Tibial artery (tissue), 4 donors: ENCODE measurements at places on chromosomes 1 and 21.
A peak's percentile ranks its signal among the peaks of the same experiment; 100 is the strongest.

GRCh38 chr1:101344745-101345144 lies 107.9 kb downstream of the S1PR1 start:
- no peak for DNase-seq

DNA sequence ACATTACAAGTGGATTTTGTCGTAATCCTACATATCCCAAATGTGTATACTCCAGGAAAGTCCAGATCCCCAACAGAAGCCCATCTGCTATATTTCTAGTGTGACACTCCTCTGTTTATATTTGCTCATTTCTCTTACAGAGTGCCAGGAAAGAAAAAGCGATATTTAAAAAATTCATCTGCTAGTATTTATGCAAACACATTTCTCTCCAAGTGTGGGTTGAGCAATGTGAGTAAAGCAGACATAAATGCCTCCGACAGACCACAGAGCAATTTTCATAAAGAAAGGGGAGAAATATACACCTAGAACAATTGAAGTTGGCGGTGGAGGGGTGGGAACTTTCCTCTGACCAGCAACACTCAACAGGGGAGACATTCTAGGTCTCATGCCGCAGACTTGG lies 22.2 kb upstream of the RAP1A start:
- no peak for DNase-seq

- DNase-seq: no peak
Measured at GRCh38 chr1:217472915-217473314, 158.0 kb downstream of the GPATCH2 start.

GRCh38 chr1:234868296-234869147 lies 258.5 kb upstream of the IRF2BP2 start:
- no peak for DNase-seq

DNA sequence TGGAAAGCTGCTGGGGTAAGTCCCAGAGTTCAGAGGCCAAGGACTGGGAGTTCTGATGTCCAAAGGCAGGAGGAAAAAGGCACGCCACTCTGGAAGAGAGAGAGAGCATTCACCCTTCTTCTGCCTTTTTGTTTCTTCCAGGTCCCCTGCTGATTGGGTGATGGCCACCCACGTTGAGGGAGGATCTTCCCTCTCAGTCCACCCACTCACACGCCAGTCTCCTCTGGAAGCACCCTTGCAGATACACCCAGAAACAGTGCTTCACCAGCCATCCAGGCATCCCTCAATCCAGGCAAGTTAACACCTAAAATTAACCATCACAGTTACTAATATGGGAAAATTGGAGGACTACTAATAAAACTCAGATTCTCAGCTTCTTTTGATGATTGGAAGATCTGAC lies 66.1 kb upstream of the PARP1 start:
- DNase-seq: no peak

DNA sequence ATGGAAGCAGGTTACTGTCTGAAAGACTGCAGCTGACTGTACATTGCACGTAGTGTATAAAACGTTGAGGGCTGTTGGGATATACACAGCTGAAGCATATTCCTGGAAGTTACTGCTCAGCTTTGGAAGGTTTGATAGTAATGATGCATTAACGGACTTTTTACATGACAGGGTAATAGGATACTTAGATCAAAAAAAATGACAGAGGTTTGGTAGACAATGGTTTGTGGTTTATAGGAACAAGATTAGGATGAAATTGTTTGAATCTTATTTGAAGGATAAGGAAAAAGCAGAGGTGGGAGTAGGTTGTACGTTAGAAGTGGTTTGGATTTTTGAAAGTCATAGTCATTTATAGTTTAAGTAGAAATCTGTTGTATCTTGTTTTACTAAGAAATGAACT lies 33.0 kb downstream of the ADGRL2 start:
- no peak for DNase-seq

GRCh38 chr1:208207388-208208131 lies 36.6 kb downstream of the PLXNA2 start:
- peak; percentile 69 for DNase-seq

- no peak for DNase-seq
Measured at GRCh38 chr1:34712007-34712688, 42.7 kb upstream of the GJB5 start.

- DNase-seq: no peak
Measured at GRCh38 chr1:6753320-6754140, 31.7 kb upstream of the CAMTA1 start.

- DNase-seq: no peak
Measured at GRCh38 chr1:160063176-160063575, 6.8 kb downstream of the KCNJ10 start.

GRCh38 chr1:2443277-2444137 lies 31.1 kb upstream of the PEX10 start:
- no peak for DNase-seq

- DNase-seq: peak; percentile 97
Measured at GRCh38 chr1:3186526-3186921, 117.5 kb downstream of the PRDM16 start.

- no peak for DNase-seq
Measured at GRCh38 chr21:35149698-35150097, 100.6 kb upstream of the RUNX1 start.

- no peak for DNase-seq
Measured at GRCh38 chr1:18057623-18058022, 50.0 kb upstream of the IGSF21 start.

- DNase-seq: no peak
Measured at GRCh38 chr1:110647254-110647891, 27.4 kb downstream of the KCNA3 start.

DNA sequence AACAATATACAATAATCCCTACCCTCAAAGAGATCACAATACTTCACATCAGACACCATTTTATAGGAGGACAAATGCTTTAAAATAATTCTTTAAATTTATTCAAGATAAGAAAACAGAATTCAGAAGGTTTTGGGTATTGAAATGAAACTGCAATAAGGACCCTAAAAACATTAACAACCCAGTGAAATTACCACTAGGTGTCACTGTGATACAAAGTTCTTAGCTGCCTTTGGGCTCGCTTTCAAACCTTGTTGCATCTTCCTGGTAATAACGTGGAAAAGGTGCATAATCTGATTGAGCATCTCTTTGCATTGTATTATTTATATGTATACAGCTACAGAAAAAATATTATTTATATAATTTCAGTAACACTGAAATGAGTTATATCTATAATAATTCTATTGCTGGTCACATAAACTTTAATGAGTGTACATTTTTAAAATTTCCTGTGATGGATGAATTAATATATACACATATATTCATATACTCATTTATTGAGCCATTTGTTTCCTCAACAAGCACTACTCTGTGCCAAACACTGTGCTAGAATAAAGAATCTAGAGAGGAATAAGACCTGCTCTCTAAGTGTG lies 185.2 kb downstream of the FAF1 start:
- DNase-seq: no peak

GRCh38 chr21:33539616-33540015 lies 2.3 kb downstream of the GART start:
- no peak for DNase-seq

DNA sequence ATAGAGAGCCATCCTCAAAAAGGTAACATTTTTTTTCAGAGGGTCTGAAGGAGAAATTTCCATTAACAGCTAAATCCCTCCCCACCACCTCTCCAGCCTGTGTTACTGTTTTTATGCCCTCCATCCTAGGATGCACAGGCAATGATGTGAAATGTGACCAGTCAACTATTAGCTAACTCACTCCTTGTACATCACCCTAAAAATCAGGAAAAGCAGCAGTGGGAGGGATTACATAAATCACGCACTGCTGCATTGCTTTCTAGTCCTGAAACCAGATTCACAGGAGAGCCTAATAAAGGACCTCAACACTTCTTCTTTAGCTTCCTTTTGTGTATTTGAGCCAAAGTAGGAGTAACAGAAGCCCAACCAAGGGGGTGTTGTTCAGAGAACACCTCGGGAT lies 66.3 kb downstream of the LMO4 start:
- DNase-seq: no peak

- DNase-seq: no peak
Measured at GRCh38 chr1:112798292-112798691, 83.2 kb upstream of the PPM1J start.

DNA sequence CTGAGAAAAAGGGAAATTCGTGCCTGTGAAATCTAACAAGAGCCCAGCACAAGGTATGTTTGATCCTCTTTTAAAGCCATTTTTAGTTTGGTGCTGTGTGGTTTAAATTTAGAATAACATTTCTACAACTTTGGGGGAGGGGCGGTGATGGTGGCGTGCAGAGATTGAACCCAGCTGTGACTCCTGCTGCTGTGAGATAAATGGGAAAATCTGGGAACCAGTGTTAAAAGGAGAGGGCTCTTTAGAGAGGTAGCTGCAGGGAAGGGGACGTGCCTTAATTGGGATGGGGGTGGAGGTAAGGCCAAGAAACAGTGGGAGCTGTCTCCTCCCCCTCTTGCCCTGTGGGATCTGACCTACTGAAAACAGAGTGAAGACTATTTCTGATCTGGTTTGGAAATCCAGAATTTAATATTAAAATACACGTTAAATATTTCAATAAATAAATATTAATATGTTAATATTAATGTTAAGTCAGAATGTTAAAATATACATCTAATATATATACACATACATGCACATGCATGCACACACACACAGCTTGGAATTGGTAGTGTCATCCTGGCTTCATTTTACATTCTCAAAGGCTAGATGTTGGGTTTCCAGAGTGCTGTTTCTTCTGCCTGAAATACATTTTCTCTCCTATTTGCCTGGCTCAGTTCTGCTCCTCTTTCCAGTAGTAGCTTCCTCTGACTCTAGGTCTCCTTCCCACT lies 30.1 kb upstream of the DNAJC6 start:
- no peak for DNase-seq

- no peak for DNase-seq
Measured at GRCh38 chr1:95122151-95122697, 5.1 kb downstream of the TLCD4 start.

- no peak for DNase-seq
Measured at GRCh38 chr21:41894922-41895557, 15.9 kb upstream of the PRDM15 start.

GRCh38 chr1:29668551-29669157 lies 432.3 kb downstream of the PTPRU start:
- DNase-seq: no peak

DNA sequence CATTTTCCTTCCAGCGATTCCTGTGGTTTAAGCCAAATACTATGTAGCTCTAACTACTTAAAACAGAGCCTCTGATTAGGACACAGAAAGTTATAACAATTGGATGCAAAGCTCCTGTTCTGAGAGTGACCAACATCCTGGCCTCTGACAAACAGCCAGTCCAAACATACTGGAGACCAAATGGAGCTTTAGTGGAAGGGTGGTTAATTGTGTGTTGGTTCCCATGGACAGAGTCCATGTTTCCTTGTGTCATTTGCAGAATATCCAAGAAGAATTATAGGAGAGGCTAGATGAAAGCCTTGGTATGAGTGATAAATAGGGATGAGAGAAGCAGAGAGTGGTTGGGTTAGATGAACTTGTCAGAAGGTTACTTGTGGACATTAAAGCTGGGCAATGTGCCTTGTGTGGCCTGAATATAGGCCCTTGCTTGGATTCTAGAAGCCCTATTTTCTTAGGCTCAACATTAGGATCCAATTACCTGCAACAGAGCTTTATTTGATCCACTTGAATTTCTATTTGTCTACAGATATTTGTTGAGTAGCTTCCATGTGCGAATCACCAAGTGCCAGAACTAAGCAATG lies 180.5 kb upstream of the GORAB start:
- DNase-seq: no peak

DNA sequence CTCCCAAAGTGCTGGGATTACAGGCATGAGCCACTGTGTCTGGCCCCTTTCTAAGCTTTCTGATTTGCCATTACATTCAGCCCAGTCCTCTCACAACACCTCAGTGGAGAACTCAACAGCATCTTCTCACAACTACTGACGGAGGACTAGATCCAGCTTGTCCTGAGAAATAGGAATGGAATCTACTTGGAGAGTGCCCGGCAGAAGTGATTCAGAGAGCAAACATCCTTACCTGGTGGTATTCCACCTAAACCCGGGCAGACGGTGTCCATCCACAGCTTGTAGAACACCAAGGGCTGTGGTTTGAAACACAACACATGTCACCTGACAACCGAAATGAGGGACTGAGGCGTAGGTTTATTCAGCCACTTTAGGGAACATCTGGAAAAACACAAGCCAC lies 28.8 kb upstream of the CCSAP start:
- no peak for DNase-seq

- DNase-seq: no peak
Measured at GRCh38 chr1:21749859-21750468, 33.0 kb downstream of the USP48 start.

DNA sequence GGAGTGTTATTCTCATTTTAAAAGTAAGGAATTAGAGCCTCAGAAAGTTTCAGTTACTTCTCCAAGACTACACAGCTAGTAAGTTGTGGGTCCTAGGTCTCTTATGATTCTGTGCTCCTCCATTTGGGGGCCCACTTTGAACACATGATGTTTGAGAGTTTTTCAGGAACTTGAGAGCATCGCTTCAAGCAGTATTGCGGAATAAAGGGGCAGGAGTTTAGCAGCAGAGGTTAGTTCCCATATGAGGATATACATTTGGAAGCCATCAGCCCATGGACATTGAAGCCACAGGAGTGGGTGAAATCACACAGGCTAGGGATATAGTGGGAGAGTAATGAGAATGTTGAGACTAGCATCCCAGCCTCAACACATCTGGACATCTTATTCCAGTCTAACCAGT lies 143.2 kb downstream of the RASAL2 start:
- DNase-seq: no peak

- no peak for DNase-seq
Measured at GRCh38 chr21:31268090-31268489, 76.0 kb downstream of the TIAM1 start.

DNA sequence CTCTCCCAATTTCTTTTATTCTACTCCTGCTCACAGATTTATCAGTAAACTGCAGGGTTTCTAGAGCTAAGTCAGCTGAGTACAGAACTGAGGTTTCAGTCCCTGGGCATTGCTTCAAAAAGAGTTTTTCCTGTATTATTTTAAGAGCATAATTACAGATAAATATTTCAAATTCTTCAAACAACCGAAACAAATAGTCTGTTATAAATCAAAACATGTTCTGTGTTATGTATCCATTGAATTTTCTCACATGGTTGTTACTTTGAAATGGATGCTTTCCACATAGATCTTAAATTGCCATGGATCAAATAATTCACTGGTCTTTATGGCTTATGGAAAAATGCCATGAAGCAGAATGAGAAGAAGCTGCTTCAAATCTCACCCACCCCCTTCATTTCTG lies 64.5 kb downstream of the LRRC8C start:
- no peak for DNase-seq

GRCh38 chr1:163650624-163651023 lies 328.9 kb downstream of the NUF2 start:
- no peak for DNase-seq

GRCh38 chr1:232267092-232267836 lies 362.7 kb downstream of the SIPA1L2 start:
- DNase-seq: no peak

- peak; percentile 96 for DNase-seq
Measured at GRCh38 chr1:46613661-46614603, 2.7 kb downstream of the MOB3C start.

GRCh38 chr1:221101807-221102605 lies 222.8 kb downstream of the HLX start:
- no peak for DNase-seq

GRCh38 chr1:90579212-90579802 lies 137.8 kb downstream of the BARHL2 start:
- no peak for DNase-seq
